ENCODE measurements at places on chromosomes 4 and X.

DNA sequence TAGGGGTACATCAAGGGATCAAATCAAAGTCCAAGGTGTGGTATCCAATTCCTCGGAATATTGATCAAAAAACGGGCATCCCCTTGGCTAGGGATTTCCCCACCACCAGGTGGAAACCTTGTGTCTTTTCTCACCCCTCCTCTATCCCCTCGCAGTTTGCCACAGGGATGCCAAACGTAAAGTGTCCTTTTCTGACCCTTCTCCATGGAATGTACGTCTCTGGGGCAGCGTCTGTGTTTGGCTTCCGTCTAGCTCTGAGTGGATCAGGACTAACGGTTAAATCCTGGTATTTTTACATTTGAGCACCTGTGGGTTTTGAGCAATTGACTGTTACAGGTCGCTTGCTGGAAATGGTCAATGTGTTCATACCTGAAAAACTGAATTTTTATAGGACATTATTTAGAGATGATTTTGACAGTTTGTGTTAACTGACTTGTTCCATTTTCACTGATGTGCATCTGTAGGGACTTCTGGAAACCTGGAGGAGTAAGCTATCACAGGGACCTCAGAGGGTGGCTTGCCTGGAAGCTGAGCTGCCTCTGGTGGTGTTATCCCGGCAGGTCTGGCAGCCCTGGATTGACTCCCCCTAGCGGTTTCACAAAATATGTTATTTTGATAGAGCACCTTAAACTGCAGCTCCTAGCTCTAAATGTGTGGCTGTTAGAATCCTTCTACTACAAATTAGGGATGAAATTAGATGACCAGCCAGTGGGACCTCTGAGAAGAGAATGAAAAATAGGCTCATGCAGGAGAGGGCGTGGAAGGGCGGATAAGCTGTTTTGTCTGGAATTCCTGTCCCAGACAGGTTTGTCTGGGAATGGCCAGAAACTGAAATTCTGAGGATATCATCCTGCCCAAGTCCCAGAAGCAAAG lies 8.8 kb upstream of the MGST2 start:
- DNase-seq = peak; percentile 29

DNA sequence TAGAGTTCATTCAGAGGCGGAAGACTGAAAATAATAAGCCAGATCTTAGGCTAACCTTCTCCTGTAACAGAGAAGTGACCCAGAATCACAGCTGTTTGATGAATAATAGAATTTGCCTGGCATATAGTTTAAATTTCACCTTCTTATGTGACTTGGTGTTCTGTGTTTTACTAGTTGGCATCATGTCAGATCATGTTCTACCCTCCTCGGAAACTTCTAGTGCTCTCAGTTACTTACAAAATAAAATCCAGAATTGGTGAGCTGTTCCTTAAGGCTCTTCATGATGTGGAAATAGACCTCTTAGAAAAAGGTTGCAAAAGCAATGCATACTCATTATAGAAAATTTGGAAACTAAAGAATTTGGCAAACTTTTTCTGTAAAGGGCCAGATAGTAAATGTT lies 31.1 kb downstream of the TMEM164 start:
- DNase-seq = no peak

- no peak for DNase-seq
Measured at GRCh38 chr4:24236532-24236931, 346.7 kb upstream of the PPARGC1A start.

- DNase-seq = no peak
Measured at GRCh38 chr4:164890691-164891090, 13.7 kb downstream of the APELA start.

GRCh38 chrX:153897899-153898298 lies 6.6 kb upstream of the AVPR2 start:
- DNase-seq = no peak

GRCh38 chrX:13755254-13755653 lies 20.7 kb downstream of the OFD1 start:
- DNase-seq = no peak

GRCh38 chrX:41002026-41002425 lies 83.2 kb upstream of the USP9X start:
- no peak for DNase-seq

DNA sequence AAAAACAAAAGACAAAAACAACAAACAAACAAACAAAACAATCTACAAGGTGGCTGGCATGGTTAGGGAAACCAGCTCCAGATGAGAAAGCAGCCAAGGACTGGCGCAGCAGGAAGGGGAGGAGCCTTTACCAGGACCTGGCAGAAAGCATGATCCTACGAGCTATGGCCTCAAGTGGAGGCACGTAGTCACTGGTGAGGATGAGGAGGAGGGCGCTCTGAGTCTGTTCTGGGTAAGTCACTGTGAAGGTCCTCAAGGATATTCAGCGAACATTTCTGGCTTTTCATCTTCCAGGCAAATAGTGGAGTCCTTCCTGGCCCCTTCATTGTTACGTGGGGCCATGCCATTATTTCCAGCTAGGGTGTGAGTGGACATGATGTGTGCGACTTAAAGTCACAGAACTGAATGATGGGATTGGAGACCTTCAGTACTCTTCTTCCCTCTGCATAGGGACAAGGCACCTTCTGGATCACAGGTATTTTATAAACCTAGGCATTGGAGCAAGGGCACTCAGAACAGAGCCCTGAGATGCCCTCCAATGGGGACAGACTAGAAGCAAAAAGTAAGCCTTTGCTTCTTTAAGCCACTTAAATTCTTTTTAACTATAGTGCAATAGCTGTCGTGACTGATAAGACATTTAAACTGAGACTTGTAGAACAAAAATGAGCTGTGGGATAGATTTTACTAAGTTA lies 771.3 kb downstream of the RAB28 start:
- no peak for DNase-seq

DNA sequence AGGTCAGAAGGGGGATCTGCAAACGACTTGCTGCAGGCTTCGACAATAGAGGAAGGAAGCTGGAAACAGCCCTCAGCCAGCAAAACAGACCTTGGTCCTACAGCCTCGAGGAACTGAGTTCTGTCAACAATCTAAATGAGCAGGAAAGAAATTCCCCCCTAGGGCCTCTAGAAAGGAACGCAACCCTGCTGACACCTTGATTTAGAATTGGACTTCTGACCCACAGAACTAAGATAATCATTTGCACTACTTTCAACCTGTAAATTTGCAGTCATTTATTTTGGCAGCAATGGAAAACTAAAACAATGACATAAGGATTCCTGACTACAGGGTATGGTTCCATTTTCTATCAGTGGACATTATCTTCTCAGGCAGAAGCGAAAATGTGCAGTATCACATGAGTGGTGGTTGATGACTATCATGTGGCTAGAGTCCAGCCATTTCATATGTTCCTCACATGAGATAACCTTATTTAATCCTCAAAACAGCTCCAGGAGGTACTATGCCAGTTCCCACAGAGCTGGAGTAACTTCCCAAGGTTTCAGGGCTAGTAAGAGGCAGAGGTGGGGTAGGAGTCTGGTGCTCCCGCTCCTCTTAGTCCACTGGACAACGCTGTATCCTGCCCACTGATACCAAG lies 61.6 kb downstream of the SAT1 start:
- no peak for DNase-seq

DNA sequence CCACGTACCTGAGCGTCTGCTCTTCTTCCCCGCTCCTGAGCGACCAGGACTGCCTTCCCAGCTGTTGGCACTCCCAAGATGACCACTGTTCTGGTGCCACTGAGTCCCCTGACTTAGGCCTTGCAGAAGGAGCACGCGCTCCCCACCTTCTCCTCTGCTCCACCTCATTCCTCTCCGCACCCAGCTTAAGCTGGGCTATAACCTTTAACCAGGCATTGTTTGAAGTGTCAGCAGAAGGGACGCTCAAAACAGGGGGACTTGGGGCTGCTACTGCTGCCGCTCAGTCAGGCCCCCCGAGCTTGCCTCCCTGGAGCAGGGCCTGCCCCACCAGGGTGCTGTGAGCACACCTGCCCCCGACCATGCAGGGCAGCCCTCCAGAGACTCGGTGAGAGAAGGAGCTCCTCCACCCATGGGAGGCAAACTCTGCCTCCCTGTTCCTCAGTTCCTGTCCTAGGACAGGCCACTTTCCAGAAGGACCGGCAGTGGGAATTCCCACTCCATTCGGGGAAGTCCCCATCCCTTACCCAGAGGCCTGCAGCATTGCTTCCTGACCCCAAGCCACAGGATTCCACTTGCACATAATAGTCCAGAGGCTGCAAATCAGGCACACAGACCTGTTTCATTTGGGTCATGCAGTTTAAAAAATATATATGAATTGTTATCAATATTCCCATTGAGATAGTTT lies 99.7 kb upstream of the ENPP6 start:
- DNase-seq = no peak

DNA sequence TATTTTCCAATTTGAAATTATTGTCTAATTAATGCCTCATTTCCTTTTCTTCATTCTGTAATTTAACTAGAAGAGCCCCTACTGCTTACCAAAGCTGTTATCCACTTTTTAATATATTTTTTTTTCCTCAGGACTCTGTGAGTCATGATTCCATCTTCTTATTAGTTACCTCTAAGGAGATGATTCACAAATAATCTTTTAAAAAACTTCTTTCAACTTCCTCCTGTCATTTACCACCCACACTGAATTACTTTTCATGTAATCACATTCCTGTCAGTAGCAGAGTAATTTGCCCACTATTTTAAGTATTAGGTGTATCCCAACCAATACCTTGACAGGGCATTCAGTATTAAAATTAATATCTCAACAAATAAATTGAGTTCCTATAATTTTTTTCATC lies 470.9 kb upstream of the ADGRL3 start:
- DNase-seq = no peak

DNA sequence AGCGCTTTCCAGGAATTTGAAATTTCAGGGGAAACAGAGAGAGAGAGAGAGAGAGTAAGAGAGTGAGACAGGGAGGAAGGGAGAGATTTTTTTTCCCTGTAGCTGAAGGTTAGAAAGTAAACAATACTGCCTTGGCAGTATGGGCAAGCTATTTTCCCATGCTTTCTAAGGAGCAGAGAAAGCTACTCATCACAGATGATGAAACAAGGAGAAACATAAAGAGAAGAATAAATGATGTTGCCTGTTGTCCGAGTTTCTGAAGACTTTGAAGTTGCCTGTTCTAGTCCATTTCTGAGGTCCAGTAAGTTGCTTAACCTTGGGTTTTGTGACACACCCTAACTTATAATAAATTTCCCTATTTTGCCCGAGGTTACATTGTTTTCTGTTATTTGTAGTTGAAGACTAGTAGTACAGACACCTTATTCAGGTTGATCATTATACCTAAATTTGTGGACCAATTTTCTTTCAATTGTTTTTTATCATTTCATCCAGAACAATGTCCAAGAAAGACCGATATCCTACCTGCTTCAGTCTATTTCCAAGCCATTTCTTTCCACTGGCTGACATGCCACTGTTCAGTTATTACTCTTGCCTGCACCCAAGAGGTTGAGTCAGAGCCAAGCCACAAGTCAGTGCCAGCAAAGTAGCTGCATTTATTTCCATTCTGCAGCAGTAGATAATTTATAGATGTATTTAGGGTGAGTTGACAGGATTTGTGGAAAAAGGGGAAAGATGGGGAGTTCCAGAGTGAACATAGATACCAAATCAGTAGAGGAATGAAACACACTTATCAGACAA lies 49.7 kb upstream of the SLC16A2 start:
- no peak for DNase-seq

- DNase-seq = no peak
Measured at GRCh38 chr4:53744446-53745160, 153.3 kb upstream of the LNX1 start.

DNA sequence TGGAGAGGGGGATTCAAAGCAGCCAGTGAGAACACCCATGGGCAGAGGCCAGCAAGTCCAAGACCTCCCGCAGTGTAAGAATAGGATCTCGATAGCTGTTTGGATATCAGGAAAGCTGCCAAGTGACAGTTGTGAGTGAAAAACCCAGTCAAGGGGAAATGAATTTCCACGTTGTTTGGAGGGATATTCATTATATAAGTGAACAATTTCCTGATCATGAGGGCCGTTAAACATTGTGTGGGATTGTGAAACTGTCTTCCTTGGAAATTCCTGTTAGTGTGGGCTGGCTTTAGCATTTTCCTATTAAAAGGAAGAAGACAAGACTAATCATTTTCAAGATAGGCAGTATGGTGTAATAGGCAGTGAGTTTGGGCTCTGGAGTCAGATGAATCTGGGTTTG lies 15.0 kb downstream of the CLDN2 start:
- no peak for DNase-seq

GRCh38 chr4:88101165-88101564 lies 57.3 kb downstream of the ABCG2 start:
- no peak for DNase-seq

DNA sequence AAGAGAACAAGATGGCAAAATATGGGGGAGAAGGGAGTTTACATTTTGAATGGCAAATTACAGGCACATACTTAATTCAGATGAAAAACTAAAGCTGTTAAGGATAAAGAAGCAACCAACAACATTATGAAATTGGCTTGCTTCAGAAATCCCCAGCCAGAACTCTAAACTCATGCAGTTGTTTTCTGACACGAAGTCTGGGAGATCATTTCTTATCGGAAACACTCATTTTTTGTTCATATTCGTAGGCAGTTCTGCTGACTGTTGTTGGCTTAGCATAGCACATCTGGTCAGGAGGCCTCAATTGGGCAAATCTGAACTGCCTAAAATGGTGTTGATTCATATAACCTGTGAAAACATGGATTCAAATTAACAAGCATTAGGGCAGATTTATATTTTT lies 33.0 kb upstream of the ARHGAP6 start:
- DNase-seq = no peak

DNA sequence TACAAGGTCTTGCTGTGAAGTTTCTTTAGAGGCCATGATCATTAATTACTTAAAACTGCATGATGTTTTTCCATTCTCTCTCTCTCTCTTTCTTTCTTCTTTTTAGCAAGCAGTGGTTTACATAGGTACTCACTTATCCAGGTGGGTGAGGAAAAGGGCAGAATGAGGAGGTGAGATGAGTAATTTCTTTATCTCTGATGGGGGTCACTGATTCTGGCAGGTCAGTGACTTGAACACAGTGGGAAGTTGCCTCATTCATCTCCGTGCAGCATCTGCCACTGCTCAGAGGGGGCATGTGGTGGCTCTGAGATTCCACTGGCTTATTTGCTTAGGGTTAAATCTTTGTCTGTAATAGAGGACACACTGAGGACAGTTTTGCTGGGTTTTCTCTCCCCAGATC lies 62.6 kb downstream of the FAM114A1 start:
- no peak for DNase-seq

GRCh38 chrX:13579661-13580060 lies 10.3 kb downstream of the EGFL6 start:
- no peak for DNase-seq

GRCh38 chr4:188005561-188005960 lies 10.0 kb downstream of the ZFP42 start:
- no peak for DNase-seq

- no peak for DNase-seq
Measured at GRCh38 chr4:62881210-62881609, 1528.0 kb downstream of the TECRL start.

GRCh38 chr4:152778656-152779512 lies 646 bp downstream of the TIGD4 start:
- peak; percentile 13 for DNase-seq

- peak; percentile 46 for DNase-seq
Measured at GRCh38 chr4:108171339-108172230, 2.9 kb upstream of the LEF1 start.
